Progenitor cell of endocrine pancreas (in vitro differentiated cells): ENCODE measurements at places on chromosomes 2 and 18.

GRCh38 chr2:24107-24506 lies 22.2 kb downstream of the FAM110C start:
- DNase-seq = no peak

DNA sequence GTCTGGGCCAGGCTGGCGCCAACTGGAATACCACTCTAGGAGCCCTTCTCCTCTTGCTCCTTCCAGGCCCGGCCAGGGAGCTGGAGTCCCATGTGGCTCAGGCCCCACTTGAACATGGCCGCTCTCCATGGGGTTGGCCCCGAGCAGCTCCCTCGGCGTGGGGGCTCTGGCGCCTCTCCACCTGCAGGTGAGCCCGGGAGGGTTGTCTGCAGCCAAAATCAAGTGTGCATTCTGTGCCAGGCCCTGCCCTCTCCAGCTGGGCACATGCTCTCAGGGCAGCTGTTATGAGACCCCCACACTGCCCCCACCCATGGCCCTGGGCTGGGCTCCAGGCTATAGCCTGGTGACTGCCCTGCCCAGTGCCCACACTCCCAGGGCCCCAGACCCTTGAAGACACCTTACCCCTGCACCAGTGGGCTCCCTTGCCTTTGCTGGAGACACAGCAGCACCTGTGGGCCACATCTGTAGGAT lies 45.8 kb upstream of the HS6ST1 start:
- DNase-seq = no peak

DNA sequence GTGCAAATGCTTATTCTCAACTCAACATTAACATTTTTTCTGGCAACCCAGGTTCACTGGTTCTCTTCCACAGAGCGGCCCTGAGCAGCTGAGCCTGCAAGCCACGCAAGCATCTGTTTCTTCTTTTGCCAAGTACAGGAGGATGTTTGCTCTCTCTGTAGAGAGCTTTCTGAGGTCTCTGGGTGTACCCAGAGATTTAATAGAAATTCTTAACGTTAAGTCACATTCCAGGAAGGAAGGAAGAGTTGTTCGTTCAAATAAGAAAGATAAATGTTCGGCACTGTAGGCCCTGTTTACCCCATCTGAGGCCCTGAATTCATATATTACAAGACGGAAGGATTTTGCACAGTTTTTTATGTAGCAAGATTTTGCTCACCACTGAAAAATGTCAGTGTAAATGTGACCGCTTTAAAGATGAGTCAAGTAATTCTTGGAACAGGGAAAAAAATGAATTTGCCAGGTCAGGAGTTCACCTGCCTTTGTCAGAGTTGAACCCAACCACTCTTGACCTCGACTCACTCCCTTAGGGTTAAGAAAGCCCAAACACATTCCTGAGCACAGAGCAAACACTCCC lies 30.1 kb downstream of the KCTD18 start:
- DNase-seq = no peak

DNA sequence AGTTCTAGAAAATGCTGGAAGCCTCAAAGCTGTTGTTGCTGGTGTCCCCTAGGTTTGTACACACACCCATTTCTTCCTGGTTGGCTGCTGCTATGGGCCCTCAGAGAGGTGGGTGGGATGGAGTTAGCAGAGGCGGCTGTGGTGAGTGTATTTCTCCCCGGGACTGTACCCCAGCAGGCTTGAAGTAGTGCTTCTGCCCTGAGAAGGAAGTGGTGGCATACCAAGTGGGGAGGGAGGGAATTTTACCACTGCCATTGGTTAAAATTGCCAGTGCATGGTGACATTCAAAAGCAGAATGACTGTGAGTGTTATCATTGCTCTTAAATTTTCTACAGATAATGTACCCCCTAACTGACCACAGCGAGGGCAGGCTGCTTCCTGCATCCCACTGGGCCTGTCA lies 125.6 kb upstream of the CAPN13 start:
- no peak for DNase-seq

DNA sequence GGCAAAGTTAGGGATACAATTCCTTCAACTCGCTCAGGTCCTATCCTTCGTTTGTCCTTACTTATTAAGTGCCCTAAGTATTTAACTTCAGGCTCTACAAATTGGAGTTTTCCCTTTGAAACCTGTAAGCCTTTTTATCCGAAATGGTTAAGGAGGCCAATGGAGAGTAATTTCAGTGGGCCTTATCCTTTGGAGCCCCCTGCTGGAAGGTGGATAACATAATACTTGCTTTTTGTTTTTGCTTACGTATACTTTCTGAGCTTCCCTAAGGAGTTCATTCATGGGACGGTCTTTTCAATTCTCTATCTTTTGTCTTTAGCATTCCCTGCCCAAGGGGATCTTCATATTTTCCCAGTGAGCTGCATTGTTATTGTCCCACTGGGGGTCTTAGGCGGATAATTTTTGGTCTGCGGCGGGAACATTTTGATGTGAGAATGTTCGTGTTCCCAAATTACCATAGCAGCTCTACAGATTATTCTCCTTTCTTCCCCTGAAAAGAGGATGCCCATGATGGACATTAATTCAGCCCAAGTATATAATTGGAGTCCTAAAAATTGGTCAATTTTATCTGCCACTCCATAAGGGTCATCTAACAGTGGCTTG lies 34.4 kb upstream of the TRAPPC8 start:
- no peak for DNase-seq

GRCh38 chr2:37865640-37866039 lies 59.4 kb upstream of the RMDN2 start:
- DNase-seq = no peak

DNA sequence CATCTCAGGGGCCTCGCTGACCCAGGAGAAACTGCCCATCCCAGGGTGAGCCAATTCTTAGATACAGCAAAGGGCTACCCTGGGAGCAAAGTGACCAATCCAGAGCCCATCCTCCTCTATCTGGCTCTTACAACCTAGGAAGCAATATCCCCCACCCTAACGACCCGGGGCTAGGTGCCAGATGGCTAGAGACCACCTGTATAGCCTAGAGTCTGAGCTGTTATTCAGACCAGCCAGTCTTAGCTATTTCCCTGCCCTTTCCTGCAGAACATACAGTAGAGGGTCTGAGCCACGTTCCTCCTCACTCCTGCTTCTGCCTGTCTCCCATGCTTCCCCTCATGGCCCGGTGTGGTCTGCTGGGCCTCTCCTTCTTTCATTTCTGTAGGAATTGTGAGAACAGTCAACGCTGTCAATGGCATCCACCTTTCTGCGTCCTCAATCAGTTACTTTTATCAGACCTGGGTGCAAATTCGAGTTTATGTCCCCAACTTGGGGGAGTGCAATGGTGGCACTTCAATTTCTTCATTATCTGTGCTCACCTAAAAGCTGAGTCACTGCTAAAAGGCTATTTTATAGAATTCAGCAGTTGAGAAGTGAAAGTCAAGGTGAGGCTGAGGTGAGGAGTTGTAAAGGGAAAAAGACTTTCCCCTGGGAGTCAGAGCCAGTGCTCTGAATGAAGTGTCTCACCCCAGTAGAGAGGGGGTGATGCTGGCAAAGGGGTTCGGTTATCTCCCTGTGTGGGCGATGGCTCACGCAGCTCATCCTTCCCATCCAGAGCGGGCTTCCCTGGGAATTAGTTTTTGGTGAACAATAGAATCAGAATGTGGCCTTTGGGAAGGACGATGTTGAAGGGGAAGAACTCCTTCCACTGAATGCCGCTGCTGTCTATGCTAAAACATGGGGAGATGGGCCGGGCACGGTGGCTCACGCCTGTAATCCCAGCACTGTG lies 42.4 kb downstream of the LONRF2 start:
- no peak for DNase-seq

DNA sequence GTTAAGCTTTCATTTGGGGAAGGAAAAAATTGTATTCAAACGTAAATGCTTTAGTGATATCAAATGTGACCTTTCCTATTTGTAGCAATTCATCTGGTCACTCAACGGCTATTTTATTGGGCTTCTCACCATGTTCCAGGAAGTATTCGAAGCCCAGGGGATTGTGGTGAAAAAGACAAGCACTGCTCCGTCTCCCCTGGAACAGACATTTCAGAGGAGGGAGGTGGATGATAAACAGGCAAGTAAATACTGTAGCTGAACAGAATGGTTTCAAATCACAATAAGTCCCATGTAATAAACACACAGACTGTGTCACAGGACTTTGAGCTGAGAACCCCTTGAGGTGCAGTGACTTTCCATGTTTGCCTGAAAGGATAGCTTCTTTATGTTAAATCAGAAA lies 464.7 kb upstream of the HNRNPA3 start:
- DNase-seq = no peak

- DNase-seq = no peak
Observed at GRCh38 chr2:30968660-30969397, 161.6 kb upstream of the CAPN13 start.

DNA sequence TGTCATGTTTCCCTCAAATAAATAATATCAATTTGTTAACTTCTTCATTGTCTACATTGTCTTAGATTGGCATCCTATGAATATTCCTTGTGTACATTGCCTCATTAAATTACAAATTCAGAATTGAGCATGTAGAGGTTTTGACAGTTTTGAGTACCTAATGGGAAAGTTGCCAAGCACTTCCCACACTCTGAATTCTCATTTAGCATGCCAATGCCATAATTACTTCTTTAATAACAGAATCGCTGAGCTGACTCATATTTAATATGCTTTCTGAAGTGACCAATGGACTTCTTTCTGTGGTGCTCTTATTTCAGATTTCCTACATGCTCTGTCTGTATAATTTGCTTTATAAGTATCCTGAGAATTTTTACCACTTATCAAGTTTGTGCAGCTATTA lies 114.4 kb upstream of the NOL4 start:
- no peak for DNase-seq

- no peak for DNase-seq
Observed at GRCh38 chr18:75280427-75281280, 70.1 kb downstream of the TSHZ1 start.

DNA sequence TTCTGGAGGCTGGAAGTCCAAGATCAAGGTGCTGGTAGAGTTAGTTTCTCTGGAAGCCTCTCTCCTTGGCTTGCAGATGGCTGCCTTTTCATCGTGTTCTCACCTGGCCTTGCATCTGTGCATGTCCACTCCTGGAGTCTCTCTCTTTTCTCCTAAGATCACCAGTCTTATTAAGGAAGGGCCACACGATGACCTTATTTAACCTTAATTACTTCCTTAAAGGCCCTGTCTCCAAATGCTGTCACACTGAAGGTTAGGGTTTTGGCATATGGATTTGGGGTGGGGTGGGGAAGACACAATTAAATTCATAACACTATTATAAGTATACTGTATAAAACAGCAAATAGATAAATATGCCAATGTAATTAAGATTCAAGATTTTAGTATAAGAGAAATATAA lies 402.4 kb upstream of the HS6ST1 start:
- no peak for DNase-seq

- no peak for DNase-seq
Observed at GRCh38 chr2:160352500-160352899, 141.1 kb downstream of the RBMS1 start.

- DNase-seq = no peak
Observed at GRCh38 chr2:241873081-241873802, 3.7 kb downstream of the RTP5 start.

DNA sequence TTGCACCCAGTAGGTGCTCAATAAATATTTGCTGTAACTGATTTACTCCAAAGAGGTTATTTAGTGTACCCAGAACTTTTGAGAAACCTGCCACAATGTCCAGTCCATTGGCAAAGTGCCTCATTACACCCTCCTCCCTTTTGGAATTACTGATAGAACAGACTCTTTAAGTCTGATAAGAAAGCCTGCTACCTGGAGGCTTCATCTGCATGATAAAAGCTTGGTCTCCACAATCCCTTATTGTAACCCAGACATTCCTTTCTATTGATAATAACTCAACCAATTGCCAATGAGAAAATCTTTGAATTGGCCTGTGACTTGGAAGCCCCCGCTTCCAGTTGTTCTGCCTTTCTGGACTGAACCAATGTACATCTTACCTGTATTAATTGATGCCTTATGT lies 281.2 kb upstream of the FBXO11 start:
- DNase-seq = no peak

DNA sequence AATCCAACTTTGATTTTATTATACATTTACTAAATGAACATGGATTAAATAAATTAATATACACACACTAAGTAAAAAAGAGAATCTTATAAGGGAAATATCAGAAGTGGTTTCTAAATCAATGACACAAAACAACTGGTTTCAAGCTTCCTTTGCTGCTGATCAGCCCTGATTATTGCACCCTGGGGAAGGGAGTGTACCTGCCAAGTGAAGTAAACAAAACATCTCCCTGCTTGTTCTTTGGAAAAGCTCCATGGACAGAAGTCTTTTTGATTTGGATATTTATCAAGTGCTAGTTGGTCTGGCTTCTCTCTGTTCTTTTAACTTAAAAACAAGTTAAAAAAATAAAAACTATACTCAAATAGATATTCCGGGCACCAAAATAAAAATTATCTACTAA lies 190.1 kb downstream of the PDE11A start:
- DNase-seq = no peak

GRCh38 chr2:187360286-187360685 lies 87.8 kb downstream of the CALCRL start:
- no peak for DNase-seq

DNA sequence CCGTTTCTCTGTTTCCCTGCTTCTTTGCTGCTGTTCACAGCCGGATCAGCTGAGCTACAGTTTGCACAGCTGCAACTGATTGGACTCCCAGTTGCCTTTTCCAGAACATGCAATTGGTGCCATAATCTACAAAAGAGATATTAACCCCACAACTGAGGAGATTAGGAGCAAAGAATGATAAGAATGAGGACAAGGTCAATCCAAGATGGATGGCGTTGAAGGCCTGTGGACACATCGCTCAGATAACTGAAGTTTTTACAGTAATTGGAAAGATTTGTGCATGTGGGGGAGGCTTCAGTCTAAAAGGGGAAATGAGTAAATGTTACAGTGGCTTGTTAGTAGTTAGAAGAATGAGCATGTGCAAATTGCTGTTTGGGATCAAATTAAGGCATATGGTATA lies 263.2 kb downstream of the TGIF1 start:
- DNase-seq = no peak

DNA sequence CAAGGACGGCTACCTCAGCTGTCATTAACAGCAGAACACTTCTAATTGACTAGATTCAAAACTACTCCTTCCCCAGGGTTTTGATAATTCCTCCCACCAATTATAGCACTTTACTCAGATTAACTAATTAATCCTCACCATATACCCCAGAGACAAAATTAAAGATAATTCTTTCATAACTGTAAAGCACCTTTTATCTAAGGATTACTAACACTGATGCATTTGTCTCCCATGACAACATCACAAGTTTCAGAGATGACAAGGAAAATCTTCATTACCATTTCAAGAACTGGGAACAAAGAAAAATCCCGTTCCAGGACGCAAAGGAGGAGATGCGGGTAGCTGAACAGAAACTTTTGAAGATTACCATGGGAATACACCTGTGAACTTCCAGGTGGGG lies 129.4 kb upstream of the ITGA6 start:
- DNase-seq = no peak

DNA sequence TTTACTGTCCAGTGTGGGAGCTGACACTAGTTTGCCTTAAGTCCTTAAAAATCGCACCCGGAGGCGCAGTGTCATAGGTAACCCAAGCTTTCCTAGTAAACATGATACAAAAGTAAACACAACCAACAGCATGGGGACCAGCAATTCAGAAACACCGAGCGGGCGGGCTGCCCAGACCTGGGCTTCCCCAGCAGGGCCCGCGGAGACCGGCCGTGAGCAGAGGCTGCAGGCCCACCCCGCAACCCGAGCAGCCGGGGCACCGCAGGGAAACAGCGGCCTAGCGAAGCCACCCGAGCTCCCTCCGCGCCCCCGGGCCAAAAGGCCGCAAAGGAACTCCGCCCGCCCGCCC lies 296 bp downstream of the TTC21B start:
- no peak for DNase-seq

GRCh38 chr2:1653956-1654695 lies 90.2 kb downstream of the PXDN start:
- no peak for DNase-seq

GRCh38 chr2:25068217-25068616 lies 26.3 kb downstream of the EFR3B start:
- no peak for DNase-seq
